IPS DF 19.7 (cell line): ENCODE measurements at places on chromosomes 2 and 18.

GRCh38 chr2:14723684-14724083, 91.2 kb downstream of the LRATD1 start:
- no peak for DNase-seq

DNA sequence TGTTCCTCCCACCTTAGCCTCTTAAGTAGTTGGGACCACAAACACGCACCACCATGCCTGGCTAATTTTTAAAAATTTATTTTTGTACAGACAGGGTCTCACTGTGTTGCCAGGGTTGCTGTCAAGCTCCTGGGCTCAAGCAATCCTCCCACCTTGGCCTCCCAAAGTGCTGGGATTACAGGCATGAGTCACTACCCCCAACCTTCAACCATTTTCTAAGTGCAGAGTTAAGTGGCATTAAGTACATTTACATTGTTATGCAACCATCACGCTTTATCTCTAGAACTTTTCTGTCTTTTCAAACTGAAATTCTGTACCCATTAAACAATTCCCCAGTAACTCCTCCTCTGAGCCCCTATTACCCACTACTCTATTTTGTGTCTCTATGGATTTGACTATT, 45.9 kb upstream of the AFF3 start:
- no peak for DNase-seq

DNA sequence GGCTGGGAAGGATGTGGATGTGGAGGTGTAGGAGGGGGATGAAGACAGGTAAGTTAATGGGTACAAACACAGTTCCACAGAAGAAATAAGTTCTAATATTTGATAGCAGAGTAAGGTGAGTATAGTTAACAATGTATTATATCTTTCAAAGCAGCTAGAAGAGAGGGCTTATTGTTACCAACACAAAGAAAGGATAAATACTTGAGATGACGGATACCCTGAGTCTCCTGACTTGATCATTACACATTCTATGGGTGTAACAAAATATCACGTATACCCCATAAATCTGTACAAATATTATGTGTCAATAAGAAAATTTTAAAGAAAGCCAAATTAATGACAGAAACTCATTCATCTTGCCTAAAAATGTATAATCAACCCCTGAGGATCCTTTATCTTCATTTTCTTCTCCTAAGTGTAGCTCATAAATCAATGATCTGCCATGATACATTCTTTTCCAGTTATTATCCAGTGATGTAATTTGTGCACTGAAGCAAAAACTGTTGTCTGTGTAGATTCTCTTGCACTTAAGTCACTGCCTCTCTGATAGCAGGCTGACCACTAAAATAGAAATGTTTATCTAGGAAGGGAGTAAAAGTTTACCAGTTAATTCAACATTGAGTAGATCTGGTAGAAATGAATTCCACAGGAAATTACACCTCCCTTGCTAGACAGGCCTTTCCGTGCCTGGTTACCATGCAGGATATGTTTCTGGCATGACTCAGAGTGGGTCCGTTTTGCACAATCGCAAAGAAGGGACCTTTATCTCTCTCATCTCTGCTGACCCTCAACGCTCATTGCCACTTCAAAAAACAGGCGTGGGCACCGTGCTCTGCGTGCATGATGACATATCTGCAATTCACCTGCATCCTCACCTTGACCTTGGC, 249.7 kb upstream of the NCKAP5 start:
- no peak for DNase-seq

DNA sequence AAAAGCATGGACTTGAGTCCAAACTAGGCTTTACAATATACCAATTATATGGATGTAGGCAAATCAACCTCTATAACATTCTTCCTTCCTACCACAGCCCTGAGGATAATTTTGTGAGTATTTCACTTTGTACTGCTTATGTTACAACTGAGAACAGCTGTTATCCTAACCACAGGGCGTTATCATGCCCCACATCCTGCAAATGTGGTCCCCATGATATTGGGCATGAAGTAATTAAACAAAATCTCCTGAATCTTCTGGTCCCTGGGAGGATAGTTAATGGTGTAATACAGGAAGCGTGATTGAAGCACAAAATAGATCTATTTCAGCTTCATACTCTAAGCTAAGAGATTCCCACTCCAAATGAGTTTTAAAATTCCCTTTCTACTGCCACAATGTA, 223.6 kb downstream of the CDH20 start:
- no peak for DNase-seq

DNA sequence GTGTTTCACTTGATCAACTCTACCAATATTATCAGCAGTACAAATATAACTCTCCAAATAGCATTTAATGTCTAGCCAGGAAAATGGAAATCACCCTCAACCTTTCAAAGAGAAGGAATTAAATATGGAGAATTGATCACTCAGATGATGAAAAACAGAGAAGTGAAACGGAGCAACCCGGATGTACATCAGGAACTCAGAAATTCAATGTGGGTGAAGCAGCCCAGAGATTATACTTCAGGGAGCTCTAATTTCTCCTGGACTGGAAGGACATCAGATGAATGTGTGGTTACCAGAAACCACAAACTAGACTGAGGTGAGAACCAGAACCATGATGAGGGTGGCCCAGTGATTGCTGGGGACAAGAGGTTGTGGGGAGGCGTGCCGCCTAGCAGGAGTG, 35.5 kb upstream of the COBLL1 start:
- no peak for DNase-seq

DNA sequence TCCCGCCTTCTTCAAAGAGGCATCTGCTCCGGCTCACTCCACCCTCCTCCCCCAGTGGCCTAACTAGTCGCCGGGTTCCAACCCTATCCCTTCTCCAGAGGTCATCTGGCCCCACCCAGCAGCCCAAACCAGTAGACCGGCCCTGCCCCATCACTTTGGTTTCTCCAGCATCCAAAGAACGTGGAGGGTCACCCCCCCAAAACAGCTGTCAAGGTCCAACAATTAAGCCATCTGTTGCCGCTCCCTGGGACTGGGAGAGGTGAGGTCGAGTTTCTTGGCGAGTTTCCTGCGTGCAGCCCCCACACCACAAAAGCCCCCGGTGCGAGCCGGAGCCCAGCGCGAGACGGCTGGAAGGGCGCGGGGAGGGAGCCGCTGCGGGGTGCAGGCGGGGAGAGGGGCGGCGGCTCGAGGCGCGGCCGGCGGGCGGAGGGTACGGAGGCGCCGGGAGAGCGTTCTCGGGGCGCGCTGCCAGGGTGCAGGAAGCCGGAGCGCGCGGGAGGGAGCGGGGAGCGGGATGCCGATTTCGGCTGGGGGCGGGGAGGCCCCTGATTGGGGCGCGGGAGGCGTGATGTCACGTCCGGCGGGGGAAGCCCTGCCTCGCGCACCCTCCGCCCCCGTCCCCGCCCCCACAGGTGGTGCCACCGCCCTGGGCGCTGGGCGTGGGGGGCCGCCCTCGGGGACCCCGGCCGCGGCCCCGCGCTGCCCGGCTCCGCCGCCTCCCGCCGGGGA, 571 bp upstream of the GPC1 start:
- DNase-seq: no peak

GRCh38 chr2:194104687-194105086, 1552.3 kb upstream of the SLC39A10 start:
- DNase-seq: no peak

DNA sequence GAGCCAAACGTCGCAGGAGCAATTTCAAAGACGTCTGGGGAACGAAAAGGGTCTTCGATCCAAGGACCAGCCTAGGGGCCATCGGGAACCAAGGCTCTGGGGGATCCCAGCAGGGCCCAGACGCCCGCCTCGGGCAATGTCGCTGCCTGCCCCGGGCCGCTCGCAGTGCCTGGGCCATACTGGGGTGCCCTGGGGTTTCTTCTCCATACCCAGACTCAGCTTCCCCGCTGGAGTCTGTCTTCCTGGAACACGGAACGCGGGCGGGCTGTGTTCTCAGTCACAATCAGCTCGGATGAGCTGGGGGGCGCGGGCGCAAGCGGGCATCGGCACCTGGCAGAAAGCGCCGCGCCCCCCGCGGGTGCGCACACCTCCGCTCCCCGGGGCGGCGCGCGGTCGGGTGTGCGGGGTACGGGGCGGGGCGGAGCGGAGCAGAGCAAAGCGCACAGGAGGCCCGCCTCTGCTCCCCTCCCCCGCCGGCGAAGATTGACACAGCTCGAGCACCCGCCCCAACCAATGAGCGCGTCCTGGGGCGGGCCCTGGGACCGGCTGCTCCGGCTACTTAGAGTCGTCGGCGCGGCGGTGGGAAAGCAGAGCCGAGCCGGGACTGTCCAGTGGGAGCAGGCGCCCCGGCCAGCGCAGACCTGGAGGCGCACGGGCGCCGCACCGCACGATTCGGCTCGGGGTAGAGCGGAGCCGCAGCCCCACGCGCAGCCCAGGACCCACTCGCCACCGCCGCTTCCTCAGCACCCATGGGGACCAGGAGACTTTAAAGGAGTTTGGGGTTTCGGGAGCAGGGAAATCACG, at the start of gene LRATD1:
Gene LRATD1, plus strand, starts transcription at position 585 of the 804 bp plus-strand sequence. CDS start 1,263 bp downstream, outside the sequence.
- DNase-seq: no peak

- no peak for DNase-seq
Observed at GRCh38 chr2:47903781-47904490, 2.4 kb downstream of the FBXO11 start.

DNA sequence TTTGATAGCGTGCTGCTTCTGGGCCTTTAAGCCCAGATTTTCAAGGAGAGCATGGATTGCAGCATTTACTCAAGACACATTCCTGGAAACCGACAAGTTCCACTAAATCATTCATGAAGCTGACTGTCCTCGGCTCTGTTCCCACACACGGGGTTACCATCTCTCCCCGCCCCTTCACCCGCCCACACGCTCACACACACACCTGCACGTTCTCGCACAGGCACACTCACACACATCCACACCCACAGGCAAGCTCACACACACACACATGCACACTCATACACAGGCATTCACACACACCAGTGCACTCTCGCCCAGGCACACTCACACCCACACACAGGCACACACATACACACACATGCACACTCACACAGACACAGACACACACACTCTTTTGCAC, 150.0 kb upstream of the AGAP1 start:
- no peak for DNase-seq

GRCh38 chr2:191039616-191040015, 25.6 kb upstream of the STAT1 start:
- DNase-seq: no peak

GRCh38 chr2:101827246-101827645, 129.7 kb downstream of the MAP4K4 start:
- no peak for DNase-seq

DNA sequence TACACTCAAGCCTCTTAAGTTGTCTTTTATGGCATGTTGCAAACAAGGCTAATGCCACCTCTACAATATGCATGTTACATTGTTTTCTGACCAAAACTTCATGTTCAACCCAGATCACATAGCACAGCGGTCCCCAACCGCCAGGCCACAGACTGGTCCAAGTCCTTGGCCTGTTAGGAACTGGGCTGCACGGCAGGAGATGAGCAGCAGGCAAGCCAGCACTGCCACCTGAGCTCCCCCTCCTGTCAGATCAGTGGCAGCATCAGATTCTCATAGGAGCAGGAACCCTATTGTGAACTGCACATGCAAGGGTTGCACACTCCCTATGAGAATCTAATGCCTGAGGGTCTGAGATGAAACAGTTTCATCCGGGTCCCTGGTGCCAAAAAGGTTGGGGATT, 324.8 kb upstream of the CHAC2 start:
- no peak for DNase-seq

DNA sequence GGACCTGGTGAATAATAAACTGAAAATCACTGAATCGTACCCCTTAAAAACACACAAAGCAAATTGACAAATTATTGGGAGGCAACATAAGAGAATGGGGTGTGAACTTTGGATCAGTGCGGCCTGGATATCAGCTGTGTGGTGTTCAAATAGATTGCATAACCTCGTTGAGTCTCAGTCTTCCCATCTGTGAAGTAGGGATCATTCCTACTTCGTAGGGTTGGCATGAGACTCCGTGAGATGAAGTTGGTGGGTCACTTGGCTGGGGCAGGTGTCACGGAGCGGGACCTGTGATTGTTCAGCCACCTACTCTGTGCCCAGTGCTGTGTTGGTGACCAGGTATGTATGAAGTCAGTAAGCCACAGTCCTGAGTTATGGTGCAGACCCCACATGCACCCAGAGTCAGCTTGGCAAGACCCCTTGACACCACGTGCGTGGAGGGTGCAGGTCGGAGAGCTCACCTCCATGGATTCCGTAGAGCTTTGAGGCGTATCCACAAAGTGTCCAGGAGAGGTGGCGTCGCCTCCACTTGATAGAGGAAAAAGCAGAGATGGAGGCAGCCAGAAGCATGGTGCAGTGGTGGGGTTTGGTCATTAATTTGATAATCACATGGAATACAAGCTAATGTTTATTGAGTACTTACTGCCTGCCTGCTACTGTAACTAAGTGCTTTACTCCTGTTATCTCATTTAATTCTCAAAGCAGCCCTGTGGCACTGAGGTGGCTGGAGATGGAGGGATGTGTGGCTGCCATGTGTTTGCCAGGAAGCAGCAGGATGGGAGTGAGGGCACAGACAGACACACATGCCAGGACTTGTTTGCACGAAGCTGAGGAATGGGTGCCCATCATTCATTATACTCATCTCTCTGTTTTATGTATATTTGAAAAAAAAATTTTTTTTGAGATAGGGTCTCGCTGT, 35.8 kb downstream of the HPCAL1 start:
- no peak for DNase-seq

- no peak for DNase-seq
Observed at GRCh38 chr2:202056611-202057010, 16.4 kb upstream of the KIAA2012 start.

GRCh38 chr2:28158791-28159190, 233.9 kb upstream of the FOSL2 start:
- DNase-seq: no peak

DNA sequence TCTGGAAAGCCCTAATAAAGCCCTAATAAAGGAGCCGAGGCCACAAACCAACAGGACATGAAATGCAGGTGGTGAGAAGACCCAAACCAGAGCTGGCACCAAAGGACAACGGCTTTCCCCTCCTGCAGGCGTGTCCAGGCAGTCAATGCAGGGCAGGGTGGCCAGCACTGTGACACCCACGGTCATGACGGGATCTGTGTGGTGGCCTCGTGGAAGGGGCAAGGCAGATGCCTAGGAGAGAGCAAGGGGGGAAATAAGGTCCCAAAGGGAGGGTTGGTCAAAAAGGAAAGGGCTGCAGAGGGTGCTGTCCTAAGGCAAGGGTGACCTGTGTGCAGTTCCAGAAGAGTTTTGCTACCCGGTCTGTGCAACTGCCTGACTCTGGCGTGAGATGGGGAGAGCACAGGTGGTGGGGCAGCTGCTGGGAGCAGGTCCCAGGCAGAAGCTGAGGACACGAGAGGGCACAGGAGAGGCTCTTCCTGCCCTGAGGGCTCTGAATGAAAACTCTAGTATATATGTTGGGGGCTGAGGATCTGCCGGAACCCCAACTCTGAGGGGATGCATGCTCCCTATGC, 156.7 kb downstream of the TPO start:
- DNase-seq: no peak

- DNase-seq: no peak
Observed at GRCh38 chr2:60498127-60498815, 55.2 kb downstream of the BCL11A start.

GRCh38 chr2:145085612-145086011, 565.7 kb upstream of the ZEB2 start:
- no peak for DNase-seq

GRCh38 chr2:80330527-80331450, 26.2 kb upstream of the LRRTM1 start:
- DNase-seq: no peak

- no peak for DNase-seq
Observed at GRCh38 chr18:3051718-3052410, 38.9 kb upstream of the LPIN2 start.
